Stimulated activated CD8-positive, alpha-beta memory T cell treated with anti-CD3 and anti-CD28 coated beads, Interleukin-4, amount 100 ng/mL, for 4 hours (primary cell): ENCODE measurements at places on chromosomes 5 and 9.

DNA sequence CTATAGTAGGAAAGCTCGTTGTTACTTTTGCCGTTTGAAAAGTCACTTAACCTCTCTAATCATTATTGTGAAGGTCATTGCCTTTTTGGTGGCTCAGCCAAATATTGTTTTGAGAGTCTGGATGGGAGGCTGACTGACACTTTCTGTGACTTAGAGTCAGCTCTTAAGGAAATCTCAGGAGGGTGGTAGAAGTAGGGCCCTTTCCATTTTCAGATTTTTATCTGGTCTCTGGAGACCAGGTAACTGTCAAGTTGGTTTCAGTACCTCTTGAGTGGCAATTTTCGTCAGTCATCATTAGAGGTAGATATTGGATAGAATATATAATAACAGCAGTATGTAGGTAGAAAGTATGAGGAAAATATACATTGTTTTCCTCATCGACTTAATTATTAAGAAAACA, 23.3 kb downstream of the UGCG start:
- DNase-seq = no peak

GRCh38 chr5:150458802-150459557, 9.4 kb upstream of the RPS14 start:
- peak; percentile 69 for DNase-seq

- DNase-seq = no peak
These were observed 127.8 kb downstream of the KCNIP1 start for GRCh38 chr5:170631466-170632195.

- DNase-seq = no peak
These were observed 2220.7 kb upstream of the C9orf72 start for GRCh38 chr9:29793970-29794369.

- no peak for DNase-seq
These were observed 41.5 kb downstream of the SECISBP2 start for GRCh38 chr9:89359751-89360261.

GRCh38 chr9:111037708-111038330, 451 bp downstream of the LPAR1 start:
- no peak for DNase-seq

GRCh38 chr5:37823433-37824152, 16.2 kb downstream of the GDNF start:
- no peak for DNase-seq

DNA sequence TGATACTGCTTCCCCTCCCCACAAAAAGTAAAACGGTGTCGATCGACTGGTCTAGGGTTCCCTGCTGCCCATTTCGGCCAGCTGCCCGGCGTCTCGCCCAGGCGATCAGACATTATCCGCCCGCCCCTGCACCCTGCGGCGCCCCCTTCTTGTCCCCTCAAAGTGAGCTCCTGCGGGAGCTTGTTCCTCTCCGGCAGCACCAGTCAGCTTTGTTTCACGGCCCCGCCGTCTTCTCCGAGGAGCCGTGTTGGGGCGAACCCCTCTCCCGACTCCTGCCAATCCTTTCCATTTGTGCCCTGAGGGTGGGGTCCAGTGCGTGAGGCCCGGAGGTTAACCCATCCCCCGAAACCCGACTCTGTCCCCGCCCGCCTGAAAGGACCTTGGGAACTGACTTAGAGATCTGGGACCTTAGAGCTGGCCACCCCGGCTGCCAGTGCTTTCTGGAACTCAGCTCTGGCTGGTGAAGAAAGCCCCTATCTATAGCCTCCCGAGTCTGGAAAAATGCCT, 518 bp downstream of the UBE2B start:
- DNase-seq = no peak

GRCh38 chr5:127555826-127556225, 38.4 kb downstream of the PRRC1 start:
- DNase-seq = no peak

DNA sequence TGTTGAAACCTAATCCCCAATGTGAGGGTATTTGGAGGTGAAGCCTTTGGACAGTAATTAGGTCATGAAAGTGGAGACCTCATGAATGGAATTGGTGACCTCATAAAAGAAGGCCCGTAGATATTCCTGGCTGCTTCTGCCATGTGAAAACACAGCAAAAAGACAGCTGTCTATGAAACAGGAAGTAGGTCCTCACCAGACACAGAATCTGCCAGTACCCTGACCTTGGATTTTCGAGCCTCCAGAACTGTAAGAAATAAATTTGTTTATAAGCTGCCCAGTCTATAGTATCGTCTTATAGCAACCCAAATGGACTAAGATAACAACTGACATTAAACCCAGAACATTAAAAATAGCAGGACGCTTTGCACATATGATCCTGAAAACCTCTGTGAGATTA, 371.1 kb downstream of the SPOCK1 start:
- DNase-seq = no peak

GRCh38 chr5:118520771-118521415, 467.5 kb downstream of the DTWD2 start:
- no peak for DNase-seq

GRCh38 chr5:1016036-1016435, 7.4 kb downstream of the NKD2 start:
- no peak for DNase-seq

GRCh38 chr9:117682955-117683710, 21.1 kb upstream of the TLR4 start:
- DNase-seq = no peak

- DNase-seq = peak; percentile 41
These were observed 75.5 kb downstream of the PHAX start for GRCh38 chr5:126676195-126676624.

DNA sequence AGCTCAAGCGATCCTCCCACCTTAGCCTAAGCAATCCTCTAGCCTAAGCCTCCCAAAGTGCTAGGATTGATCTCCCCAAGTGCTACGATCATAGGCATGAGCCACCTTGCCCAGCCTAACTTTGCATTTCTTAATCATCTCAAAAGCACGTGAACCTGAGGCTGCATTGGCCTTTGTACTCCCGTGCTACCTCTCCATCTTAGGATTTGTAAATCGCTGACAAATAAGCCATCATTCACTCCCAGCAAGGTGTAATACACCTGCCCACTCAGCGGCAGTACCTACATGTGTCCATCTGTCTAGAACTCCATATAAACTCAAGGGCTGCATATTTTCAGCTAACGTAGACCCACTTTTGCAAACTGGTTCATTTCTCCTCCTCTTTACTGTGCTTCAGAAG, 2.8 kb downstream of the ANKH start:
- DNase-seq = no peak

- DNase-seq = no peak
These were observed 243.0 kb downstream of the ZSWIM6 start for GRCh38 chr5:61575103-61575502.

GRCh38 chr5:34804913-34805312, 34.1 kb upstream of the TTC23L start:
- no peak for DNase-seq

DNA sequence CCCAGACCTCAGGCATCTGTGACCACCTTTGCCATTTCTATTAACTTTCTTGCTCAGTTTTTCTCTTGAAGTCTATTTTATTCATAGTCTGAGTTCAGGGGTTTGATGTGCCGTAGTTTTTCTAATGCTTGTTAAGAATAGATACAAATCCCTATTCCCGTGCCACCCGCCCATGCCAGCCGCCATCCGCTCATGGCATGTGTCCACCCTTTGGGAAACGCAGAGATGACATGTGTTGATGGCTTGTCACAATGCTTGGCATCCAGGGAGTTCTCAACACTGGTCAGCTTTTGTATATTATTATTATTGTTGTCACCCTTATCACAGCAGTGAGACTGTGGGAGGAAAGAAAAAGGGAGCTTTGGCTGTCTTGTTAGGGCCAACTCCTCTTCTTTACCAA, 17.3 kb upstream of the ANGPTL2 start:
- no peak for DNase-seq

GRCh38 chr9:92745331-92745730, 19.3 kb downstream of the BICD2 start:
- DNase-seq = no peak

- DNase-seq = no peak
These were observed 26.7 kb downstream of the PAM start for GRCh38 chr5:102781786-102782185.

- no peak for DNase-seq
These were observed 127.1 kb downstream of the ZNF354C start for GRCh38 chr5:179187229-179187678.

- no peak for DNase-seq
These were observed 118.7 kb downstream of the LPAR1 start for GRCh38 chr9:110919609-110920008.

GRCh38 chr9:114518599-114519022, 13.3 kb upstream of the WHRN start:
- no peak for DNase-seq

DNA sequence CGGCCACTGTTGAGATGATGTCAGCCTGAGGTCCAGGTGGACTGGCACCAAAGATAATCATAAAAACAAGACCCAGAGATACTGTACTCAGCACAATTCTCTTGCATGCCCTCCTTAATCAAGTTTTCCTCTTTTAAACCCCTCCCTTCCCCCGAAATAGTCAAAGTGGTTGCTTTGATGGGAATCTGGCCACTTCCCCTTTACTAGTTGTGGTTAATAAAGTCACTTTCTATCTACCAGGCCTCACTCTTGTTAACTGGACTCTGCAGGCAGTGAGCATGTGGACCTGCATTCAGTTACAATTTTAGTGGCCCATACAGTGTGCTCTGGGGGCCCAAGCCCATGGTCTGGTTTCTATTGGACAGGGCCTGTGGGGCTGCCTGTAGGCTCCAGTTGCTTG, 17.5 kb downstream of the FBP2 start:
- DNase-seq = no peak

DNA sequence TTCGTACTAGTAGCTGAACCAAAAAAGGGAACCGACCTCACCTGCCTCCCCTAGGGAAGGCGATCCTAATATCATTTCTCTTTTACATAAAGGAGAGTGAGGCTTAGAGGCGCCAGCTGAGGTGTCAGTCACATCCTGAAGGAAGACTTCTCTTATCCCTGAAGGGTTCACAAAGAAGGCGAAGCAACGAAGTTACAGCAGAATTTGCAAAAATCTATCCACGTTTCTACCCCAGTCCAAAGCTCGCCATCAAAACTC, 598 bp upstream of the KIAA1191 start:
- no peak for DNase-seq

- DNase-seq = peak; percentile 5
These were observed 724 bp downstream of the TCERG1 start for GRCh38 chr5:146447734-146448380.

- DNase-seq = no peak
These were observed 48.8 kb downstream of the MVB12B start for GRCh38 chr9:126375386-126375785.

DNA sequence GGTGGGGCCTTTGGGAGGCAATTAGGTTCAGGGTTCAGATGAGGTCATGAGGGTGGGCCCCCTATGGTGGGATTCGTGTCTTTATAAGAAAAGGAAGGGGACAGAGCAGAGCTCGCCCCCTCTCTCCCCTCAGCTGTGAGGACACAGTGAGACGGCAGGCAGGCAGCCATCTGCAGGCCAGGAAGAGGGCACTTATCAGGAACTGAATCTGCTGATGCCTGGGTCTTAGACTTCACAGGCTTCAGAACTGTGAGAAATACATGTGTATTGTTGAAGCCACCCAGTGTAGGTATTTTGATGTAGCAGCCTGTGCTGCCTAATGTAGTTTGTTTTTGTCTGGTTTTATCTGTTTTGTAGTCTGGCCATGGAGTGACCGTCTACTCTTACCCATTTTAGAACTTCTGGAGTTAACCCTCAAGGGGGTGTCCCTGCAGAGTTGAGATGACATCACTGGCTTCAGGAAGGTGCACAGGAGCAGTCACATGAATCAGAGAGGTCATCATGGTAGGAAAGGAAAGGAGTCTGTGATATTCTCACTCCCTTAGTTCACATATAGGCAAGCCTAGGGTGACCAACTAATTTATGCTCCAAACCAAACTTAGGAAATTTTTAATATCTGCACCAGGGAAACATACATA, 71.0 kb downstream of the LRRC70 start:
- no peak for DNase-seq

GRCh38 chr5:40288800-40289485, 390.8 kb upstream of the PTGER4 start:
- no peak for DNase-seq

GRCh38 chr9:121239071-121239470, 28.9 kb upstream of the GSN start:
- no peak for DNase-seq

DNA sequence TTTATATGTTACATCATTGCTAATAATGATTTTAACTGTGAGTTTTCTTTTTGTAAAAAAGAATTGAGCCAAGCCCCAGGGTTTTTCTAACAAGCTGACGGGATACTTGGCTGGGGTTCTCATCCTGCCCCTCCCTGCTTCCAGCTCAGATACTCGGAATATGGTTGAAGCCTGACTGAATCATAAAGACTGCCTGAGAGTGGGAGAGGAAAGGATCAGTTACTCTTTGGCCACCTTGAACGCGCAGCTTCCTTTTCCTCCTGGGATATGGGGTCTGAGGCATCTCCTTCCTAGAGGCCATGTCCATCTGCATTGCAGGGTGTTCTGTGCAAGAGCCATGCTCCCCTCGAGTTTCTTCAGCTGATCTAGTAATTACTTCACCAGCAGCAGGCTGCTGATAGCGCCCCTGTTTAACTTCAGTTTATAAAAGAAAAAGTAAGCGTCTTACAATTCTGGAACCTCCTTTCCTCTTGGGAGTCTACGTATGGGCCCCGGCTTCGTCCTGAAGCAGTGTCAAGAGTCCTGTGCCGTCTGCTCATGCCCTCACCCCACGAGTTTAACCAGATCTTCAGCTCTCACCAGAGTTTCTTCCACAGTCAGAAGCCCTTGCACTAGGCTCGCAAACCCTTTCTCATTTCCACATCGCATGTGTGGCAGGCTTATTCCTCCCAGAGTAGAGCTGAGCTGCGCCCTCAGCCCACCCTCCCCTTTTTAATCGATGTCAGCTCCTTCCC, 130.0 kb downstream of the MVB12B start:
- no peak for DNase-seq

- DNase-seq = peak; percentile 29
These were observed 62.5 kb downstream of the CYFIP2 start for GRCh38 chr5:157328277-157328912.

DNA sequence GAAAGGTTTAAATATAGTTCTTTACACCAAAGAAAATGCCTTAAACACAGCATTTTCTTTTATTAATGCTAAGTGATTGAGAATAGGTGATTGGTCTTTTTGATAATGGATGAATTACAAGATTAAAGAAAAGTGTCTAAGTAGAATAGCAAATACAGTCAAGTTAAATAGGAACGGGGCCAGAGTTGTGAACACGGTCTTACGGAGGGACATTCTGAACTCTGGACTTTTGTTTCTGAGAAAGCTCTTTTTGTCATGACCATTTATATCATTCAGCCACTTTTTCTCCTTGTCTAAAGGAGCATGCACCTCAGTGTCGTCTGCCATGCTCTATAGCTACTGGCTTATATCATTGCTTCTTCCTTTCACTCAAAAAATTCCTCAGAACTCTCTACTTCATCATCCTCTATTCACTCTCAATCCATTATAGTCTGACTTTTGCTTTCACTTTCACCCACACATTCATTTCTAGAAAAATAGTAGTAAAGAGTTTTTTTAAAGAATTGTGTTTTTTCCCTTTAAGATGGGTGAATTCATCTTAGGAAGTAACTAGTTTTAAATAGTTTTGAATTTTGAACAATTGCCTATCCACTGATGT, 263.0 kb upstream of the FBXL7 start:
- DNase-seq = no peak

GRCh38 chr5:5360941-5361520, 61.4 kb upstream of the ICE1 start:
- no peak for DNase-seq
